ENCODE measurements at places on chromosomes 13 and 19. TPM values are rescaled to one million over a fixed set of nuclear protein-coding genes. Genes with fewer than 3 reads are reported as not detected.
A peak's percentile ranks its signal among the peaks of the same experiment; 100 is the strongest.

DNA sequence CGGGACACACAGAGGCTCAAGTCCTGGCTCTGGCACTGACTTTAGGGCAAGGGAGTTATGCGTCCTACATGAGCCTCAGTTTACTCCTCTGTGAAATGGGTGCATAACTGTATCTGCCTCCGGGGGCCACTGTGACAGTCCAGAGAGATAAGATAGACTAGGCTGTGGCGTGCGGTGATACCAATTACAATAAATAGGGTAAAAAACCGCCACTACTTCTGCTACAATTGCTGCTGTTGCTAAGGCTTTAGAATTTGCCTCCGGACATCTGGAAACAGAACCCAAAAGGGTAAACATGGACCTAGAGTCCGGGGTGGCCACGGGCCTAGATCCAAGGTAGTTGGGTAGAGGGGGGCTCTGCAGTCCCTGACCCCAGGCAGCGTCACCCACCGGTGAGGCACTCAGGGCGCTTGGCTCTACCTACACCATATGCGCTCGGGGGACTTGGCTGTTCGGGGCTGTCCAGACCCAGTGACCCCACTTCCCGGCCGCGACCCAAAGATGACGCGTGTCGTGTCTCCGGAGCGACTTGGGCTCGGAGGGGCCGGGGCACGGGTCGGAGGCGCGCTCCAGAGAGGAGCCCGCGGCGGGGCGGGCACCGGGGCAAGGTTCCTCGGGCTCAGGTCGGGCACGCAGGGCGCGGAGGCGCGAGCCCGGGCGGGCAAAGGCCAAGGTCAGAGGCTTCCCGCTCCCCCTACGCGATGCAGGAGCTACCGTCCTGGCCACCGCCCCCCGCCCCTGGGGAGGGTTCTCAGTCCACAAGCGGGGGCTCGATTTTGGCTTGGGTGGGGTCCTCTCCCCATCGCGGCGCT lies 1.1 kb downstream of the INSR start:
- DNase-seq, result peak; percentile 58

DNA sequence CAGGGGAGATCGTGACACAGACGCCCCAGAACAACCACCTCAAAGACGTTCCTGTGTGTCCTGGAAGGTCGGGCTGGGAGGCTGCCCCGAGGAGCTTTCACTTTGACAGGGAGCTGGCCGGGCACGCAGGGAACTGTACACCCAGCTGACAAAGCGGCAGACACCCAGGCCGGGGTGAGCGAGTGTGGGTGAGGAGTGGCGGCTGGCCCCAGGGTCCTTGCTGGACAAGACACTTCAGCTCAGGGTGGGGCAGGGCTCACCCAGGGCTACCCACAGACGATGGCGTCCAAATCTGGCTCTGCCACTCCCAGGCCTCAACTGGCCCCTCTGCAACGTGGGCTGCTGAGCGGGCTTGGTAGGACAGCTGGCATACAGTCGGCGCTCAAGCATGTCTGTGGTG lies 2.0 kb downstream of the FGF22 start:
- no peak for DNase-seq

DNA sequence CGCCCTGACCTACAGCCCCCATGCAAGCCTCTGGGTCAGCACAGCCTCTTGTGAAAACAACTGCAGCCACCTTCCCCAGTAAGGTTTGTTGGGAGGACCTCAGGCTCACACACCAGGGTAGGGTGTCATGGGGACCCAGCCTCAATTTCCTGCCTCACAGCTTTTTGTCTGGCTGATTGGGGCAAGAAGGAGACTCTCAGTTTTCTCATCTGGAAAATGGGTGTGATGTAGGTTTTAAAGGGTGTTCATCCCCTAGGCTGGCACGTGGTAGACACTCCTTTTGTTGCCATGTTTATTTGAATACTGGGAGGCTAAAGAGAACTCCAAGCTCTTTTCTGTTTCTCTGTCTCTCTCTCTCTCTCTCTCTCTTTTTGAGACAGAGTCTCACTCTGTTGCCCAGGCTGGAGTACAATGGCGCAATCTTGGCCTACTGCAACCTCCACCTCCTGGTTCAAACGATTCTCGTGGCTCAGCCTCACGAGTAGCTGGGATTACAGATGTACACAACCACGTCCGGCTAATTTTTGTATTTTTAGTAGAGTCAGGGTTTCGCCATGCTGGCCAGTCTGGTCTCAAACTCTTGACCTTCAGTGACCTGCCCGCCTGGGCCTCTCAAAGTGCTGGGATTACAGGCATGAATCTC lies 18.2 kb upstream of the PLAUR start:
- DNase-seq, result no peak

Gene ZNF611
- polyA plus RNA-seq, result 6.2 TPM

Gene GAPDHS
- polyA plus RNA-seq, result not detected

Gene FBXO27
- 1.0 TPM for polyA plus RNA-seq

Gene TMEM150B
- polyA plus RNA-seq, result 0.14 TPM

Data from pancreas (tissue), 10 donors.